ENCODE measurements at places on chromosomes 4 and X.
A peak's percentile ranks its signal among the peaks of the same experiment; 100 is the strongest.

- no peak for DNase-seq
These were observed 97.4 kb downstream of the PJA1 start for GRCh38 chrX:69067841-69068240.

DNA sequence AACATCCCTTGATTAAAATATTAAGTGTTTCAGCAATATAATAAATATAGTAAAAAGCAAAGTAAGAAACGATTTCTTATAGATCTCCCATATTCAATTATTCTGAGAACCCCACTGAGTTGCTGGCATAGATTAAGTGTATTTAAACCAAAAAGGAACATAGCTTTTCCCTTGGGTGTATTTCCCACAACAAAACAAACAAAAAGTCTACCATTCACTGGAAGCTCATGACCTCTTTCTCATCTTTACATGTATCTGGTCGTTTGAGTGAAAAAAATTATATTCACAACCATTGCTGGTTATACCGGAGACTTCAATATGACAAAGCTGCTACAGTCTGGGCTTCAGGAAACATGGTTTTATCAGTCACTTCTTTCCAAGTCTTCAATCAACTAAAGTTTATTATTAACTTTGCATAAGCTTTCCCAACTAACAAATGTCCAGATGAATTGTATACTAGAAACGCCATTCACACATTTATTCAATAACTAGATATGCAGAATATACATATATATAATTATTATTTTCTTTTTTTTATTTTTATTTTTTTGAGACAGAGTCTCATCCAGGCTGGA, 38.6 kb downstream of the ZNF827 start:
- no peak for DNase-seq

- no peak for DNase-seq
These were observed 191.1 kb upstream of the ETNPPL start for GRCh38 chr4:108953941-108954340.

GRCh38 chr4:184756399-184756798, 22.5 kb upstream of the CENPU start:
- DNase-seq, result no peak

GRCh38 chr4:141739636-141740035, 103.3 kb downstream of the IL15 start:
- peak; percentile 31 for DNase-seq

DNA sequence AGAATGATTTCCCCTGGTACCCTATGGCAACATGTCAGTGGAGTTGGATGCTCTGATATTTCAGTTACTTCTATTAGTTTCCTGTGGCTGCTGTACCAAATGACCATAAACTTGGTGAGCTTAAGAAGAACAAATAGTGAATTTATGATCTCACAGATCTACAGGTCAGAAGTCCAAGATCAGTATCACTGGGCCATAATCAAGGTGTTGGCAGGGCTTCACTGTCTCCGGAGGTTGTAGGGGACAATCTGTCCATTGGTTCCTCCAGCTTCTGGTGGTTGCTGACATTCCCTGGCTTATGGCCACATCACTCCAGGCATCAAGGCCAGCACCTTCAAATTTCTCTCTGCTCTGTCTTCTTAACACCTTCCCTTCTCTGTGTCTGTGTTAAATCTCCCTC, 37.9 kb upstream of the ELOVL6 start:
- DNase-seq, result no peak

DNA sequence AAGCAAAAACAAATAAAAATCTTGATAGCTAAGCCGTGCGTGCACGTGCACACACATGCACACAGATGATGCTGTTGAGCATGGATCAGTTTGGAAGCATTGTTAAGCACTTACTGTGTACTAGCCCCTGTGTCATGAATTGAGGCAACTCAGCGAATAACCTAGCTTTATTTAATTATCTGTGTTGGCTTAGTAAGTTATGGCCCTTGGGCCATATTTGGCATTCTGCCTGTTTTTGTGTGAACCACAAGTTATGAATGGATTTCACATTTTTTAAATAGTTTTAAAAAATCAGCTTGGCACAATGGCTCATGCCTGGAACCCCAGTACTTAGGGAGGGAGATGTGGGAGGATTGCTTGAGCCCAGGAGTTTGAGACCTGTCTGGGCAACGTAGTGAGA, 113.6 kb upstream of the CBLL2 start:
- DNase-seq, result peak; percentile 55

GRCh38 chrX:113514906-113515305, 674.3 kb upstream of the AMOT start:
- DNase-seq, result no peak

DNA sequence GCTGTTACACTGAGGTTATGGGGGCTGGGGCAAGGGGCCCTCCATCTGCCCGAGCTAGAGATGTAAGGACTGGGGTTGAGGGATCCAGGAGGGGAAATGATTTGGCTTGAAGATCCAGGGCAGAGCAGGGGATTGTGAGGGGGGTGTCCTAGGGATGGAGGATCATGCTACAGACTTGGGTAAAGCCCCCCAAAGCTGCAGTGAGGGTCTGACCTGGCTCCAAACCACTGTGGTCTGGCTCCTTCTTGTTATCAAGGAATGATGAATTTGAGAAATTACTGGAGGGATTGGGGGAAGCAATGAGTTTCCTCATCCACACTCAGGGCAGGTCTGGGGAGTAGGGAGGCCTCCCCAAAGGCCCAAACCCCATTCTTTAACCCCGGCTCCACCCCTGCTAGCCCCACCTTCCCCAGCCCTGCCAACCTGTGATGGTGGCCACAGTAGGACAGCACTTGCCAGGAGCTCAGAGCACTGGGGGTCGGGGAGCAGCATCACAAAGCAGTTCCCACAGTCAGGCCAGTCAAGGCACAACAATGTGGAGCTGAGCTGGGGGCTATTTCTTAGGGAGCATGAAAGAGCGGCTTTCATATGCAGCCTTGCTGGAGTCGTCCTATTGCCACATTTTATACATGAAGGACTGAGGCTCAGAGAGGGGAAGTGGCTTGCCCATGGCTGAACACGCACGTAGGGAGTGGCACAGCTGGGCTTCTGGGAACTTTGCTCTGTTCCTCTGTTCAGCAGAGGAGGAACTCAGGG, 165.5 kb downstream of the EFNB1 start:
- no peak for DNase-seq

DNA sequence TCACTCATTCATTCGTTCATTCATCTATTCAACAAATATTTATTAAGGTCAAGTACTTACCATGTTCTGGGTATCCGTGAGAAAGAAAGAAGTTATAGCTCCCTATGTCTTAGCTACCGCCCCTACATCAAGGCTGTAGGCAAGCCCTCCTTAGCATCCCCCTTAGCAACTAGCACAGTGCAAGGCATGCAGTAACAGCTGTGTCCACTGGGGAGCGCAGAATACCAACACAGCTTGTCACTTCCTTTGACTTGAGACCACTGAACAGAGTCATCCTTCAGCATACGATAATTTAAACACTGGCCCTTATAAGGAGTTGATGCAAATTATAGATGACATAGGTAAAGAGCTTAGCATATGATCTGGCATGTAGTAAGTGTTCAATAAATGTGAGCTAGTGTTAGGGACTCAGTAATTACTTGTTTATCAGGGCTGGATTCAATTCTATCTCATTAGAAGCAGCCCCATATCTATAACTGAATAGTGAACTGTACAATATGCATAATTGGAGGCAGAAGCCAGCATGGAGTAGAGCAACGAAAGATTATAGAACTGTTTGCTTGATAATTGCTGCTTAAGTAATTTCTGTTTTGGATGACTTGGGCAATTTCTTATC, 8.7 kb downstream of the KIAA1210 start:
- no peak for DNase-seq

DNA sequence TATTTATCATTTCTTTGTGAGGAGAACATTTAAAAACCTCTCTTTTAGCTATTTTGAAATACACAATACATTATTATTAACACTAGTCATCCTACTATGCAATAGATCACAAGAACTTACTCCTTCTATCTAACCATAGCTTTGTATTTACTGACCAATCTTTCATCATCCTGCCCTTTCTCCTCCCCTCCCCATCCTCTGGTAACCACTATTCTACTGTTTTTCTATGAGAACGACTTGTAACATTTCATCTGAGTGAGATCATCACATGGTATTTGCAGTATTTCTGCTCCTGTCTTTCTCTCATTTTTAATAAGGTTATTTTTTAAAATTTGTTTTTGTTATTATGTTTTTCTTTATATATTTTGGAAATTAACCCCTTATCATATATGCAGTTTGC, 331.8 kb downstream of the TEX13C start:
- peak; percentile 20 for DNase-seq

DNA sequence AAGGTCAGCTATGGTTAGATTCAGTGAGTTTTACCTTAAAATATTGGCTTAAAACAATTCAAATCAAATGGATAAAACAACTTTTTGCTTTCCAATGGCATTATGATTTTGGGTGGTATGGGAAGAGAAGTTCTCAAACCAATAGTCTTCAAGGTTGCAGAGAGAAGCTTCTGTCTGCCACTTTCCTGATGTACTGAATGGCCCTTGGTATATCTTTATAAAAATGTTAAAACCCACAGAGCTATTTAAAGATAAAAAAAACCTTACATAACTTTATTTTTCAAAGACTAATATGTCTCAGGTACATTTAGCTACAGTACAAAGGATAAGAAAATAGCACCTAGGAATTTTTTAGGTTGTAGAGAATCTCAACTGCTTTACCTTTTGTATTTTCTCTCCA, 6.9 kb downstream of the FGA start:
- no peak for DNase-seq

- no peak for DNase-seq
These were observed 149.9 kb downstream of the FGF16 start for GRCh38 chrX:77597090-77597489.

GRCh38 chr4:183430317-183430993, 14.0 kb upstream of the CDKN2AIP start:
- DNase-seq, result no peak

GRCh38 chrX:65706041-65706828, 38.8 kb downstream of the MSN start:
- DNase-seq, result no peak

- DNase-seq, result no peak
These were observed 705.5 kb downstream of the ARAP2 start for GRCh38 chr4:35538807-35539206.

- no peak for DNase-seq
These were observed 133.8 kb upstream of the TACR3 start for GRCh38 chr4:103853627-103854026.

DNA sequence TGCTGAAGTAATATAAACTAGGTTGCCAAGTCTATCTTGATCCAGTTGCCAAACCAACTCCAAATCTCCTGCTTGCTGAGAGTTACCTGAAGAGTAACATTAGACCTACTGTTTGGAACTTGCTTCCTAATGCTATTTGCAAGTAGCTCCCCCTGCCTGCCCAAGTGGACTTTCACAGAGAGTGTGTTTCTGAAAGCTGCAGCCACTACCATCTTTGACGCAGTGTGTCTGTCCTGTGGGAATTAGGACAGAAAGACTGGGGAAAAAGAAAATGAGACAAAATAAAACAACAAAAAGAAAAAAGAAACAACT, 195.0 kb upstream of the HS3ST1 start:
- no peak for DNase-seq

GRCh38 chr4:86961605-86962295, 26.9 kb downstream of the AFF1 start:
- peak; percentile 88 for DNase-seq

GRCh38 chrX:105829011-105829410, 6.7 kb downstream of the NRK start:
- no peak for DNase-seq

- no peak for DNase-seq
These were observed 75.9 kb downstream of the MRPL1 start for GRCh38 chr4:77938560-77938959.

- no peak for DNase-seq
These were observed at the start of gene SASH3 for GRCh38 chrX:129779747-129780146. SASH3 (plus strand) TSS chrX:129779949; CDS start chrX:129780098, 149 bp downstream.

- DNase-seq, result no peak
These were observed 107.8 kb downstream of the AR start for GRCh38 chrX:67651437-67652142.

- peak; percentile 3 for DNase-seq
These were observed 631.6 kb downstream of the PCDH18 start for GRCh38 chr4:136900696-136901095.

DNA sequence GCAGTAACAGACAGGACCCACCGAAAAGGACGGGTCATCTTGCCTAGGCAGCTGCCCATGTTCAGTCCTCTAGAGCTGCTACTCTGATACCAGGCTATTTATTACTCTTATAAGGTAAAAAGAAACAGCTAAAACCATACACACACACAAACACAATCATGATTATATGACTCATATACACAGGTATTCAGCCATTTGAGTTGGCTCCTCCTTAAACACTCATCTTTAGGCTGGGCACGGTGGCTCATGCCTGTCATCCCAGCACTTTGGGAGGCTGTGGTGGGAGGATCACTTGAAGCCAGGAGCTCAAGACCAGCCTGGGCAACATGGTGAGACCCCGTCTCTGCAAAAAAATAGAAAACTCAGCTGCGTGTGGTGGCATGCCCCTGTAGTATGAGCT, 76.6 kb downstream of the F11 start:
- no peak for DNase-seq

- no peak for DNase-seq
These were observed 60.1 kb downstream of the SEPTIN11 start for GRCh38 chr4:77009511-77010115.

DNA sequence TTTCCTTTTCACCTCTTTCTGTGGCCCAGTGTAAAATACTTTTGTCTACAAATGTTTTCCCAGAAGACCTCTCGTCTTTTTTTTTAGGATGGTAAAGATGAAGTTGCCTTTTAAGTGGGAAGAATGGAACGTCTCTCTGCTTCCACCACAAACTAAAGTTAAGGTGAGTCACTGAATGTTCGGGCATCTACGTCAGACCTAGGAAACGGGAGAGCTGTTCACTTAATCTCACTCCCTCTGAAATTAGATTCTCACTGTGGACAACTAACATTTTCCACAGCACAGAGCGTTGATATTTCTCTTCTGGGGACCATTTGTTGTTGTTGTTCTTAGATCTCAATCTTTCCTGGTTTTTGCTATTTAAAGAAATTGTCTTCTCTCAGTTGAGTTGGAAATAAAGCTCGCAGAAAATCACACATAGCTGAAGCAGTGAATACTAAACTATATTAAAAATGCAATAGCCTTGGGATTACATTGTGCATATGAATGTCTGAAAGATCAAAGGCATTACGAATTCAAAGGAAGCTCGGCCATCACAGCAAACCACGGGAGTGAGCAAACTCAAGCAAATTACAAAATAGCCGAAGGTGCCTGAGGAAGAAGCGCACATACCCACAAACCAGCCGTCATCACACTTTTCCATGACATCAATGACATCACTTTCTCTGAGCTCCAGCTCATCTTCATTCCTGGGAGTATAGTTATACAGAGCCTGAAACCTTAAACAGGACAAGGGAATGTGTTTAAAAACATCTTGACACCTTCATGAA, 53.9 kb upstream of the PDLIM3 start:
- DNase-seq, result peak; percentile 34

- no peak for DNase-seq
These were observed 12.5 kb downstream of the CCNG2 start for GRCh38 chr4:77169481-77169880.

DNA sequence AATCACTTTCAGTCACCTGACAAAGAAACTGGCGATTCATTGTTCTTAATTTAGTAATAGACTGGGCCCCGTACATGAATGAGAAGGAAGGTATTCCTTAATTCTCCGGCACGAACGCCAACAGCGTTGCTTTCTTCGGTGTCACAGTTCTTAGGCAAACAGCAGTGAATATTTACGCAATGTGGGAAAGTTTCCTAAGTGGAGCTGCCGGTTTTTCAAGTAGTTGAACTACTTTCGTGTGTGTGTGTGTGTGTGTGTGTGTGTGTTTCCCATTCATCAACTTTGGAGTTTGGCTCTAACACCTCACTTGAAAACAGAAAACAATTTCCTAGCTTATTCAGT, 651 bp downstream of the NXT2 start:
- DNase-seq, result no peak

Measured in fibroblast of skin of left quadriceps (primary cell).